Esophagus squamous epithelium (tissue), 5 donors: ENCODE measurements at places on chromosomes 5 and 9.

- DNase-seq, result no peak
Observed at GRCh38 chr5:61180886-61181285, 18.6 kb upstream of the SMIM15 start.

DNA sequence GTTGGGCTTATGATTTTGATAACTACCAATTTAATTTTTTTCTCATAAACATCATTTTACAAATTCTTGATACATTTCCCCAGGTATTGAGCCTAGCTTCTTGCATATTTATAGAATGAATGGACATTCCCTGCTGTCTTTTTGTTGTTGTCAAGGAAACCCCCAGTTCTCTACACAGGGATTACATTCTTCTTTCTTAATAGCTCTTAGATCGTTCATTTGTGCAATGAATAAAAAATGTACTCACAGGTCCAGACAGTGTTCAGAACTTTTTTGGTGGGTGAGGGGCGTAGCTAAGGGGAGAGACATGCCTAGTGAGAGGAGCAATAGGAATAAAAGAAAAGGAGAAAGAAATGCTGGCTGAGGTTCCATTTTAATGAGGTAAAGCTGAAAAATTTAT, 58.6 kb downstream of the VCAN start:
- no peak for DNase-seq

DNA sequence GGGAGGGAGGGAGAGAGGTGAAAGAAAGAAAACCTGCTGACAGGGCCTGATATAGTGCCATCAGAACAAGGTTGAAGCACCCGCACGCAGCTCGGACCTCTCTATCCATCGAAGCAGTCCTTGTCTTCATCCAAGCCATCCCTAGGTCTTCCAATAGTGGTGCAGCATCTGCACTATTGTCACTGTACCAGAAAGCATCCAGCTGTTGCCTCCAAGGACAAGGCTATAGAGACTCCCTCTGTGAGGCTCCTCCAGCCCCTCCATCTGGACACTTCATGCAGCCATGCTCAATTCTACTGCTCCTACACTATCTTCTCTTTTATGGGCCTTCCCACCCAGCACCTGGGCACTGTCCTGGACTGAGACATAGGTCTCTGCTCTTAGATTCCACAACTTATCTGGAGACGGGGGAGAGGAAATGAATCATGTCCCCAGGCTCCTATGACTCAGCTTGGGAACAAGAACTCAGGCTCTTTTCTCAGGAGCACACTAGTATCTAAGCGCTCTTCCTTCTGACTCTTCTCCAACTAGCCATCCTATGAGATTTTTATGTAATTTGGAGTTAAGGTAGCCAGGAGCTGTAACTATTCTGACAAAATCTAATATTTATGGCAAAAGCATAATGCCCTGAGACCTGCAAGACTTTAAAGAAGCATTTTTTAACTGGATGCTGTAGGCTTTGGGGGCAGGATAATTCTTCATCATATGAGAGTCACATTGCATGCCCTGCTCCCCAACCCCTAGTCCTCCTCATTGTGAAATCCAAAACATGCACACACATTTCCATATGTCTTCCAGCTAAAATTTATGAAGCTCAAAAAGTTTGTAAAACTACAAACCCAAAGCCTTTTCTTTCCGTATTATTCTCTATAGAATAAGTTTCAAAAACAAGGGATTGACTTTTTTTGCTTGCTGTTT, 446.8 kb downstream of the CCDC171 start:
- DNase-seq, result no peak

- no peak for DNase-seq
Observed at GRCh38 chr5:40853632-40854192, 12.5 kb downstream of the CARD6 start.
